ENCODE measurements at places on chromosomes 12 and 14. TPM values are rescaled to one million over a fixed set of nuclear protein-coding genes. Genes with fewer than 3 reads are reported as not detected.

Gene SERPINA10
- total RNA-seq: not detected

DNA sequence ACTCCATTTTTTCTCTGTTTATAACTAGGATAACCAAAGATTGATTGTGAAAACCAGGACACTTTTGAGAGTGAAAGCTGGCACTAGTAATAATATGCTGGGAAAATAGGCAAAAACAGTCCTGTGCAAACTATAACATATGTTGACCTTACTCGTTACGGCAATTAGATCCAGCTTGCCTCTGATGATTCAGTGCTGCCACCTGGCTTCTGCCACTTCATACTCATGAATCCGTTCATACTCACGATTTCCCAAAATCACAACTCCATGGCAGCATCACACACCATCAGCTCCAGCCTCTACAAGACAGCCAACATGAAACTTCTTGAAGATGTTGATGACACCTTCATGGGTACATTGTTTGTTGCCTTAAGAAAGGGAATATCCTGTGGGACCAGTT, 49.1 kb upstream of the CAND1 start:
- no peak overlapping the region for H3K27ac ChIP-seq
- no peak overlapping the region for H3K4me3 ChIP-seq
- H3K27me3 ChIP-seq: no peaks in the 10 kb centered on the region
- H3K36me3 ChIP-seq: no peaks in the 10 kb centered on the region
- no peak for DNase-seq

Gene NTF3
- not detected for total RNA-seq

DNA sequence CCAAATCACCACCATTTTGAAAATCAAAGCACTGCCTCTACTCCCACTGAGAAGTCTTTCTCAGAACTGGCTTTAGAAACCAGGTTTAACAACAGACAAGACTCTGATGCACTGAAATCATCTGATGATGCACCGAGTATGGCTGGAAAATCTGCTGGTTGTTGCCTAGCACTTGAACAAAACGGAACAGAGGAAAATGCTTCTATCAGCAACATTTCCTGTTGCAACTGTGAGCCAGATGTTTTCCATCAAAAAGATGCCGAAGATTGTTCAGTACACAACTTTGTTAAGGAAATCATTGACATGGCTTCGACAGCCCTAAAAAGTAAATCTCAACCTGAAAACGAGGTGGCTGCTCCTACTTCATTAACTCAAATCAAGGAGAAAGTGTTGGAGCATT, 115.0 kb upstream of the NPAS3 start:
- H3K27ac ChIP-seq: no peak overlapping the region
- no peaks in the 10 kb centered on the region for H3K36me3 ChIP-seq
- H3K27me3 ChIP-seq: no peaks in the 10 kb centered on the region
- H3K4me1 ChIP-seq: no peaks in the 10 kb centered on the region

DNA sequence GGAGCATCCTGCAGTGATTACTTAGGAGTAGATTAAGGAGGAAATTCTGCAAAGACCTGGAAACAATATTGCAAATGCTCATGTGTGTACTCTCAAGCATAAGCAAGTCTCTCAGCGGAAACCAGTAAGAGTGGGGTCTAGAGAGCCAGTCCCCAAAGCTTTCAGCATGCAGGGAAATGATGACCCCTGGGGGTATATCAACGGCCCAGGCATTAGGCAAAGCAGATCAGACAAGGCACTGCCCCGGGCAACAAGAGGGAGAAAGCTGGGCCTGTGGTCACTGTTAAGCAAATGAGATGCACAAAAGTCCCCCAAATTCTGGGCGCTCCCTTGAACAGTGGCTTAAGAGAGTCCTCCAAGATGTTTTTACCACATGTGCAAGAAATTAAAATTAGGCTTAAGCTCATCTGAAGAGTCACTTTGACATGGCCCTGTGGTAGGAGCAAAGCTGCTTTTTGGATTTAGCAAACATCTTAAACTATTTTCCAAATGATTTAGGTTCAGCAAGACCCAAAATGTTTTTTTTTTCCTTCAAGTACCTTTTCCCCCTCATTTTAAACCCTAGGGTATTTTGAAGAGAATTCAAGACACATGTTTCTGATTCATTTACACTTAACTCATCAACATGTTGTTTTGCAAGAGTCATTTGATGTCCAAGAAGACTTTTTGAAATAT, 457.1 kb upstream of the TBX3 start:
- H3K27me3 ChIP-seq: no peaks in the 10 kb centered on the region
- DNase-seq: no peak
- H3K36me3 ChIP-seq: no peaks in the 10 kb centered on the region
- H3K27ac ChIP-seq: no peak overlapping the region
- H3K4me3 ChIP-seq: no peak overlapping the region

All from activated CD4-positive, alpha-beta memory T cell treated with anti-CD3 and anti-CD28 coated beads, Interleukin-2, amount 10 ng/mL, durations not matched to agents 7 days and 5 days (primary cell).